HS-27A (cell line): ENCODE measurements at places on chromosomes 1 and 21.
A peak's percentile ranks its signal among the peaks of the same experiment; 100 is the strongest.

DNA sequence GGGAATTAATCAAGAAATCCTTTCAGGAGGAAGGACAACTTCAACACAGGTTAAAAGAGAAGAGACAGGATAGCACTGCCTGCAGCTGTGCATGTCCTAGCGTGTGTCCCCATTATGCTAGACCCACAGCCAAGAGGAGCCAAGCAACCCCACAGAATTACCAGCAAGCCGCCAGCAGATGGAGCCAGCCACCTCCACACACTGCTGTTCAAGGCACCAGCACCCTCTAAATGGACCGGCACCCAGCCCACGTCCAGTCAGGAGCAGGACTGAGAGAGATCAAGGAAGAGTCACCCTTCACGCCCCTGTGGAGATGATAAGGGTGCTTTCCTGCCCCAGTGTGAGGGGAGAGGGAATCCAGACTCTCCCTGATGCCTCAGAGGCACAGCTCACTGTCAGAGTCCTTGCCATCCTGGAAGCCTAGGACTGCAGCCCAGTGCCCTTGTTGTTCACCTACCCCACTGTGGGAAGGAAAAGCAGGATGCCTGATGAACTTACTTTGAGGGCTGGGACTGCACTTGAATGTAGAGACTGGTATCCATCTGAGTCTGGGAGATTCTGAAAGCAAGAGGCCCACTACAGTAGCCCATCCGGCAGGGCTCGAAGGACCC is 37.1 kb upstream of the CTTNBP2NL start:
- peak; percentile 22 for DNase-seq

GRCh38 chr1:3753656-3754454 is 1.6 kb downstream of the CCDC27 start:
- no peak for DNase-seq

GRCh38 chr1:117930173-117930447 is 571 bp downstream of the WDR3 start:
- DNase-seq = no peak

DNA sequence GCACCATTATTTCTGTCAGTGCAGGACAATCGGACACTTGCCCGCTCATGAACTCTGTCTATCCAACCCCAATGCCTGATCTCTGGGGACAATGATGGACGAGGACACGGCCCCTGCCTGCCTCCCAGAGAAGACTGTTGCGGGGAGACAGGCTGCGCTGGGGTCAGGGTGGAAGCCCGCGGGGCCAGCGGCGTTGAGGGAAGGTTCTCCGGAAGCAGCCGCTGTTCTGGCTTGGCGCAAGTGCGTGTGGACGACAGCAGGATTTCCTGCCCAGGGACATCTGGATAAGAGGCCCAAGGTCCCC is 18.8 kb downstream of the RHBG start:
- no peak for DNase-seq

- no peak for DNase-seq
Measured at GRCh38 chr1:175191659-175192058, 917 bp downstream of the KIAA0040 start.

DNA sequence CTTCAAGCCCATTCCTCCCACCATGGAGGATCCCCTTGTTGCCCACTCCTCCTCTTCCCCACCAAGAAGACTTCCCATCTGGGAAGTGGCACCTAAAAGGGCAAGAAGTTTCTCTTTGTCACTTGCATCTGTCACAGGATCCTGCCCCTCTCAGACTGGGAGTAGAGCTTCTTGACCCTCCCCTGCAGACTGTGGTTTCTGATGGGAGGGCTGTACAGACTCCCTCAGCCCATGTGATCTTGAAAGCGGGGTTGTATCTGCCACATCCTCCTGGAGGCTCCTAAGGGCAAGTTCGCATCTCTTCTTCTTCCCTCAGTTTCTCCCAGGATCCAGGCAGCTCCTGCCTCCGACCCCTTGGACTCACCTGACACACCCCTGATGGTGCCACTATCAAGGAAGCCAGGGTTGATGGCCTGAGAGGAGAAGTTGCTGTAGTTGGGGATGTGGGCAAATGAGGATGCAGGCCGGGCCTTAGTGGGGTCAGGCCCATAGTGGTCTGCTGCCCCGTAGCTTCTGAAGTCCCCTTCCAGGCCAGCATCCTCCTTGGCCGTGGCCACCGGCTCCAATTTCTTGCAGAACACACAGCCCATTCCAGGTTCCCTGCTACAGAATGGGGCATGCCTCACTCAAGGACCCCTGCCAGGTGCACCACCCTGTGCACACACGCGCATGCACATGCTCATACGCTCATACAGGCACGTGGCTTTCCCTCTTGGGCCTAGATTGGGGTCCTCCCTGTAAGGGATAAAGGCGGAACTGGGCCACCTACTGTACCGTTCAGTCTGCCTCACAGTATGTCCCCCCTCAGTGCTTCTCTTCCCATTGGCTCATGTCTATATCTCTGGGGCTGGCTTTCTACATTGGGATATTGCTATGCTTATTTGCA is 11.4 kb downstream of the FGR start:
- DNase-seq = no peak

DNA sequence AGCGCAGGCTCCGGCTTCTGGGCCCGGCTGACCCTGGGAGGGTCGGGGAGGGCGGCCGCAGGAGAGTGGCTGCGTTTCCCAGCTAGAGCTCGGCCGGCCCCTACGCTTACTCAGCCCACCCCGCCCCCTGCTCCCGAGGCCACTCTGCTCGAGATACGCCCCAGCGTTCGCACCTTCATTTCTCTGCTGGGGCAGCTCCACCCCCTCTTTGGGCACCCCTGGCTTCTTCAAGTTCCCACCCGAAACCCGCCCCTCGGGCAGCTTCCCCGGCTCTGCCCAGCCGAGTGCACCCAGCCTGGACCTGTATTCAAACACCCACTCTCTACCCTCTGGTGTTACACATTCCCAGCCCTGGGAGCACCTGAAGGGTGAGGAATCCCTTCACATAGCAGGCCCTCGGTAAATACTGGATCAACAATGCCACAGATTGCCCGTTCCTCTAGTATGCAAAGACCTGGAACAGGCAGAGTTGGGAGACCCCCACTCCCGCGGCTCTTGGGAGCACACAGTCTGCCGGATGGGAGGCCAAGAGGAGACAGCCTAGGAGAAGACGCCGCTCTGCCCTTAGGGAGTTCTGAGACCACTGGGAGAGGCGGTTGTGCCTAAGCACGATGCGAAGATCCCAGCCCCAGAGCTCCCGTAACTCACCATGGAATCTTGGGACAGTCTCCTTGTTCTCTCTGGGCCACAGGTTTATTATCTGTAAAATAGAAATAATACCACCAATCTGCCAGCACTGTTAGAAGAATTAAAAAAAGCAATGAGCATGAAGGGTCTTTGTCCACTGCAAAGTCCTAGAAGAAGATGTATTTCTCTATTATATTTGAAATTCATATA is 566 bp upstream of the PAQR7 start:
- DNase-seq = no peak

- peak; percentile 60 for DNase-seq
Measured at GRCh38 chr1:21607549-21608529, 61.3 kb downstream of the RAP1GAP start.

DNA sequence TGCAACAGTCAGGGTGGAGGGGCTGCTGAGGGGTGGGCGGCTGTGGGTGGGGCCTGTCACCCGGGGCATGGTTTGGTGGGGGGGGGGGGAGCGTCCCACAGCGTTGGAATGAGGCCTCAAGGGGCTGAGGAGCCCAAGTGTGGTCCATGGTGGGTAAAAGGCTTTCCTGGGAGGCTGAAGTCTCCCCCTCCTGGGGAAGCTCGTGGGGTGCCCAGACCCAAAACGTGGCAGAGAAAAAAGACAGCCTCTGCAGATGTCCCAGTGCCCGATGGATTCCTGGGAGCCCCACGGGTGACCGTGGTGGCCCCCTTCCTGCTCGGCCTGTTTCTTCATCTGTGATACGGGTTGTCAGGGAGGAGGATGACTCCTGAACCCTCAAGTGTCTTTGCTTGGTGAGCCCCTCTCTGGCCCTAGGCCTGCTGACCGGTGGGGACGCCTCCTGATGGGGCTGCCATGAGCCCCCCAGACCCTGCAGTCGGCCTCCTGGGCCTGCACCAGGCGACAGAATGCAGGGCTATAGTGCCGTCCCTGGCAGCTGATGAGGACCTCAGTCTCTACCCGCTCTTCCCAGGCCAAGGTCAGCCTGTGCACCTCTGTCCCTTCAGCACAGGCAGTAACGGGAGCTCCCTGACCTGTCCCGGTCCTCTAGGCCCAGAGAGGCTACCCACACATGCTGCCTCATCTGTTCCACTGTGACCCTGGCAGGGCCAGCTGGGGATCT is 1.1 kb downstream of the OBSCN start:
- no peak for DNase-seq

DNA sequence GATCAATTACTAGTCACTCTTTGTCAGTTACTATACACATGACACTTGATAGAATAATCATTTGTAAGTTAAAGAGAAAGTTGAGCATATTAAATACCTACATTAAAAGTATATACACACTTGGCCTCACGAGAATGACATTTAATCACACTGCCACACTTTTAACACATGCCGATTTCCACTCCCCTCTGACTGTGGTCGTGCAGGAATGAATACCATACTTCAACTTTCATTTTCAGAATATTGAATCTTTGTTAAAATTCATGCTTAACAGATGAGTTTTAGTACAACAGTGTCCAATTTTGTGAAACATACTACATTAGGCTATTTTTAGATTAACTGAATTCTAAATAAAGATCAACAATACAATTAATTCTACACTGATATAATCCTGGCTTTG is 78.2 kb upstream of the SDC3 start:
- DNase-seq = no peak
